GM13976 (cell line): ENCODE measurements at places on chromosomes 5 and 9.

GRCh38 chr5:79685627-79686026 is 4.0 kb upstream of the CMYA5 start:
- DNase-seq, result no peak

GRCh38 chr9:97109194-97109811 is 70.4 kb upstream of the CTSV start:
- peak; percentile 34 for DNase-seq

DNA sequence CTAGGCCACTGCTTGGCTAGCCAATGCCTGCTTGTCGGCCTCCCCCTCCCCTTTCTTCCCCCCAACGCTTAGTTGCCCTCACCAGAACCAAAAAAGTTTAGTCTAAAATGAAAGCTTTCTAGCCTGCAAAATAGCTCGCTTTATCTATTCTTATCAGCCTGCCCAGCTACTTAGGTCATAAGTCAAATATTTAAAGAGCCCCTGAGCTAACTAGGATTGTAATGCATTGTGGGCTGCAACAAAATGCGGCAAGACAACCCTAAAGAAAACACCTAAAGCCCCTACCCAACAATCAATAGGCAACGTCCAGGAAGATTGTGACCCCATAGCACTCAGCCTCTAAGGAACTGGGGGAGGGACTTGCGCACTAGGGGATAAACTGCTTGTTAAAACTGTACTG is 38.6 kb upstream of the PCSK5 start:
- no peak for DNase-seq

DNA sequence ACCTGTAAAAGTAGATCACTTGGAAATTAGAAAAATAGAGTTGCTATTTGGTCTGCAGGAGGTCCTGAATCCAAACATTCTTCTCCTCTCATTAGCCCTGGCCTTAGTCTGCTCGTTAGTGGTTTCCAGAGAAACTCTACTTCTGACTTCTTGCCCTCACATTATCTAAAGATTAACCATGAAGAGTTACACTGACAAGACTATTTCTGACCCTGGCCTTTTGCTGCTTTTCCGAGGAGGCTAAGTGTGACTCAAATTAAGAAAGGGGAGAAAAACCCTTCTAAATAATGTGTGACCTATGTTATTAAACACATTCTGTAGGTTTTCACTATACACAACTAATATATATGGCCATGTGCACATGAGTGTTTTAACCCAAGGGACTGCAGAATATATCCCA is 302.4 kb downstream of the RAB3C start:
- no peak for DNase-seq

DNA sequence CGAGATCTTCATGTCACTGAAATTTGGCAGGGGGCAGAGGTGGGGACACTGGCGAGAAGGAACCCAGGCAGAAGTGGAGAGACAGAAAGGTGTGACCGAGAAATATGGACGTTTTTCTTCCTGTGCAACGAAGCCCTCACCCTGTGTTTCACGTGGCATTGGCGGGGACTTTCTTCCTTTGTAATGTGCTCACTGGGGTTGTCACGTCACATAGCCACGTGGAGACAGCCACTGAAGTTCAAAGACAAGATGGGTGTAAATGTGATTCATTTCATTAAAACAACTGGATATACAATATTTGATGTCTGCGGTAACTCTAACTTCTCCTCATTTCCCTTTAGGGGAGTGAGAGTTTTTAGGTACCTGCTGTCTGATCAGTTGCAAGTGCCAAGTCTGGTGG is 225.7 kb downstream of the FSTL4 start:
- no peak for DNase-seq
